ENCODE measurements at places on chromosomes 4 and X.

- DNase-seq, result no peak
These were observed 38.6 kb downstream of the TMEM150C start for GRCh38 chr4:82523179-82523578.

DNA sequence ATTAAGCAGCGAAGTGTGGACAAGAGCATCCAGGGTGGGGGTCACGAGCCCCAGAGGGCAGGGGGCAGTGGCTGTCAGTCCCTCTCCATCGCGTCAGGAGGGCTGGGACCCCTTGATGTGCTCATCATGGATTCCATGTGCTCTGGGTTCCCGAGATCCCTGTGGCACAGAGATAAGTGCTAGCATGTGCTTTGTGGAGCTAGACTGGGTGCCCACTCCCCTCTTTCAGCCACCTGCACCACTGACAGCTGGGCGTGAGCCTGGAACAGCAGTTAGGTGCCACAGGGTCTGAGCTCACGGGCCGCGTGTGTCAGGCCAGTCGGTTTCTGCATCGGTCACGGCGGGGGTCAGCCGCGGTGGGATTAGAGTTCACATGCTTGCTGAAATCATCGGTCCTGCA, 24.3 kb downstream of the CPZ start:
- no peak for DNase-seq

DNA sequence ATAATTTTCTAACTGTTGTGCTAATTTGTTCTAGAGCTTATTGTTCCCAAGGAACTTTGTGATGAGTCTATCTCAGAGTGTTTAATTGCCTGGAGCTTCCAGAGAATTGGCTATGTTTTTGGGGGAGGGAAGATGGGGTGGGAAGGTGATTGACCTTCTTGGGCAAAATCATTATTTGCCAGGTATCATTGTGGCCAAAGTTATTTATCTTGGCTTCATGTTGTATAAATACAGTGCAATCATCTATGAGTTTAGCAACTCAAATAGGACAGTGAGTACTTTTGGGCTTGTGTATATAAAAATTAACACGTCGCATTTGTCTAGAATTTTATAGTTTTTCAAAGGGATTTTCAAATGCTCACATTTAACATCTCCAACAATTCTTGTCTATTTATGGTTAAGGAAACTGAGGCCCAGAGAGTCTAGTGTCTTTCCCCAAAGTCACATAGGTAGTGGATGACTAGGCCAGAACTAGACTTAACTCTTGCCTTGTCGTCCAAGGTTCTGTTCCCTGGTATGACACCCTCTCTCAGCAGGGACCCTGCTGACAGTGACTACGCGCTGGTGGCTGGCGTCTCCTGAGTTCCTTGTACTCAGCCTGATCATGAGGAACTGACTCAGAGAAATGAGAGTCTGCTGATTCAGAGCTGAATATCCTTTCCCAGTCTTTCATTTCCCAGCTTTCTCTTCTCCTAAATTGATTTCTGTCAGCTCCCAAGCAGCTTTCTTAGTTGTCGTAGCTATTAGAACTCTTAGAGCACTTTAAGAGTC, 27.7 kb downstream of the FNIP2 start:
- DNase-seq, result no peak

GRCh38 chrX:519741-520140, 110.8 kb upstream of the SHOX start:
- no peak for DNase-seq

- DNase-seq, result no peak
These were observed 18.8 kb upstream of the SYNPO2 start for GRCh38 chr4:118869808-118870342.
